ENCODE measurements at places on chromosomes 5 and 9.

- no peak for DNase-seq
These were observed 128.2 kb upstream of the LARP1 start for GRCh38 chr5:154626876-154627557.

- DNase-seq, result no peak
These were observed 14.3 kb downstream of the GAPT start for GRCh38 chr5:58505502-58505901.

GRCh38 chr9:95277509-95277908, 40.0 kb downstream of the FANCC start:
- no peak for DNase-seq

GRCh38 chr9:110188991-110189390, 19.0 kb downstream of the C9orf152 start:
- DNase-seq, result no peak

GRCh38 chr5:134236318-134236717, 10.4 kb upstream of the PPP2CA start:
- DNase-seq, result peak; percentile 33

GRCh38 chr5:78549043-78549442, 99.5 kb downstream of the LHFPL2 start:
- peak; percentile 86 for DNase-seq

GRCh38 chr5:84131372-84131771, 253.3 kb downstream of the EDIL3 start:
- DNase-seq, result peak; percentile 24

- DNase-seq, result peak; percentile 30
These were observed 115.5 kb downstream of the SLC12A2 start for GRCh38 chr5:128199104-128199503.

DNA sequence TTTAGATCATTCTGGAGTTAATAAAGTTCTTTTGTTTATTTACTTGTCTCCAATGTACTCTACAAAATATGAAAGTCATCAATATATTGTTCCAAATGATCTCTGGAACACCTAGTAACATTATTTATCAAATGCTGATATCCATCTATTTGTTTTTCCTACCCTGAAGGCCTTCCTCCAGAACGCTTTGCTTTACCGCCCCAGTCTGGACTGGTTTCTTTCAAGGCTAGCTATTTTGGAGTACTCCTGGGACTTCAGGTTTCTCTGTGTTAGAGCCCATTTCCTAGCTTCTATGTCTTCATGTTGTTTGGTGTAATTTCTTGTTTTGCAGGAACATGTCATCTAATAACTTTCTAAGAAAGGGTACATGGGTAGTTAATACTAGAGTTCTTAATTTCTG, 9.6 kb downstream of the HCN1 start:
- no peak for DNase-seq

DNA sequence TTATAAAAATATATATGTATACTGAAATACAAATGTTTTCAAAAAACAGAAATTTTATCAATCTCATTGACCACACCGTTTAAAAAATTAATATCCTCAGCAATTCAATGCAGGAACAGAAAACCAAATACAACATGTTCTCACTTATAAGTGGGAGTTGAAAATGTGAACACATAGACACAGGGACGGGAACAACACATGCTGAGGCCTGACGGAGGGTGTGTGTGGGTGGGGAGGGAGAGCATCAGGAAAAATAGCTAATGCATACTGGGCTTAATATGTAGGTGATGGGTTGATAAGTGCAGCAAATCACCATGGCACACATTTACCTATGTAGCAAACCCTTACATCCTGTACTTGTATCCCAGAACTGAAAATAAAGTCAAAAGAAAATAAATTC, 409.5 kb downstream of the MLLT3 start:
- no peak for DNase-seq

DNA sequence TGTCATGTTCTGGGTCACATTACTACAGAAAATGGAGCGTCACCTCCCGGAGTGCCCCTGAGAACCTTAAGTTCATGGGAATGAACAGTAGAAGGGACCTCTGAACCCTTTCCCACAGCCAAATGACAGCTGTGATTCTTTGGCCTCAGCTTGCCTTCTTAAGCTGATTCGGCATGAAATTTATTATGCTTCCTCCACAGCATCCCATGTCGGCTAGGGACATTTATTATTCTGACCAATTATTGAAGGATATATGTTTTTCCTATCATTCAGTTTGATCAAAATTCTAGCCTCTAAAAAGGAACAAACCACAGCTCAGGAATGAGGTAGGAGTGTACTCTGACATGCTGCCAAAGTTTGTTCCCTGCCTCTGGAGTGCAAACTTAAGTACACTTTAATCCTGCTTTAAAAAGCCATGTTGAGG, 440.6 kb downstream of the CETN3 start:
- DNase-seq, result peak; percentile 42

All from cardiac fibroblast (primary cell).